ENCODE measurements at places on chromosomes 4 and X.

GRCh38 chr4:41750626-41751448 lies 2.3 kb upstream of the PHOX2B start:
- peak; percentile 60 for DNase-seq

GRCh38 chrX:40960041-40960440 lies 125.2 kb upstream of the USP9X start:
- DNase-seq: no peak

DNA sequence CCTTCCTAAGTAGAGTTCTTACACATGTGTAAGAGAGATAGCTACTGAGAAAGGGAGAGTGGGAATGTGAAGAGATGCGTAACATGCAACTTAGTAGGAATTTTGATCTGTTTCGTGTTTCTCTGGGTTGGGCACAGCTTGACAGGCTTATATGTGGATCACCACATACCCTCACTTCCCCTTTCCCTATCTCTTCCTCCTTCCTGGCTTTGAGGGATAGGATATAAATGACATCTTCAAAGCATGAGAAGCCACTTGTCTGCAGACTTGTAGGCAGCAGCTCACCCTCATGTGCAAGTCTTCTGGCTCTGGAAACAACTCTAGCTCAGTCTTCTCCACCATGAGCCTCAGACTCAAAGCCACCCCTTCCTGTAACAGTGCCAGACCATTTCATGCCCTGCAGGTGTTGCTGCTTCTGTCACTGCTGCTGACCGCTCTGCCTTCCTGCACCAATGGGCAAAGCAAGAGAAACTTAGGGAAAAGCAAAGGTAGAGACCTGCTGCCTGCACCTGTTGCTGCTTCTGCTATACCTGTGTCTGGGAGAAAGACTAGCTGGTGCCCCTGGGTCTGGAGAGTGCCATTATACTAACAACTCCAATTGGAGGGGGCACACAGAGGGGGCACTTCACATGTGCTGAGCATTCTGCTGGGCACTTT lies 5.4 kb upstream of the PF4V1 start:
- no peak for DNase-seq

DNA sequence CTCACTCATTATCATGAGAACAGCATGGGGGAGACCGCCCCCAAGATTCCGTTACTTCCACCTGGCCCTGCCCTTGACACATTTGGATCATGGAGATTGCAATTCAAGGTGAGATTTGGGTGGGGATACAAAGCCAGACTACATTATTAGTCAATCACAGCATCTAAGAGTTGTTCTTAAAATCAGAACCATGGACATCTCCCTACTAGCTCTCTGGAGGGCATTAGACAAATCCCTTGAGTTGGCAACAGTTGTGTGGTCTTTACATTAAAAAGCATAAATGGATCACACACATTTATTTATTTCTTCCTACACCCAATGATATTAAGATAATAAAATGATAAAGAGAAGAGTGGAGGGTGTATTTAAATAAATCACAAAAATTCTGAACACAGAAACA lies 262.8 kb upstream of the VCX start:
- DNase-seq: no peak

DNA sequence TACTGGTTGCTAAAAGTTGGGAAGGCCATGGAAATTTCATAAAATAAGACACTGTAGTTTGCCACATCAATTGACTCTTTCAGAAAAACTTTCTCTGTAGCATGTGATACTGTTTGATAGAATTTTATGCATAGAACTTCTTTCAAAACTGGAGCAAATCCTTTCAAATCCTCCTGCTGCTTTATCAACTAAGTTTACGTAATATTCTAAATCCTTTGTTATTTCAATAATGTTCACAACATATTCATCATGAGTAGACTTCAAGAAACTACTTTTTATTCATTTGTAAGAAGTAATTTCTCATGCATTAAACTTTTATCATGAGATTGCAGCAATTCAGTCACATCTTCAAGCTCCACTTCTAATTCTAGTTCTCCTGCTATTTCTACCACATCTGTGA lies 199.3 kb downstream of the PCDH18 start:
- DNase-seq: no peak

GRCh38 chr4:182564724-182565369 lies 321.6 kb downstream of the TENM3 start:
- no peak for DNase-seq

- DNase-seq: no peak
Observed at GRCh38 chrX:19177721-19178120, 55.5 kb upstream of the ADGRG2 start.

- DNase-seq: no peak
Observed at GRCh38 chrX:109776432-109776831, 43.4 kb upstream of the ACSL4 start.

GRCh38 chr4:188993871-188994270 lies 854.6 kb downstream of the TRIML1 start:
- DNase-seq: no peak

Data from islet precursor cell (in vitro differentiated cells).